ENCODE measurements at places on chromosomes 1 and 21.

GRCh38 chr1:94654459-94654858 lies 112.9 kb upstream of the F3 start:
- DNase-seq = no peak

DNA sequence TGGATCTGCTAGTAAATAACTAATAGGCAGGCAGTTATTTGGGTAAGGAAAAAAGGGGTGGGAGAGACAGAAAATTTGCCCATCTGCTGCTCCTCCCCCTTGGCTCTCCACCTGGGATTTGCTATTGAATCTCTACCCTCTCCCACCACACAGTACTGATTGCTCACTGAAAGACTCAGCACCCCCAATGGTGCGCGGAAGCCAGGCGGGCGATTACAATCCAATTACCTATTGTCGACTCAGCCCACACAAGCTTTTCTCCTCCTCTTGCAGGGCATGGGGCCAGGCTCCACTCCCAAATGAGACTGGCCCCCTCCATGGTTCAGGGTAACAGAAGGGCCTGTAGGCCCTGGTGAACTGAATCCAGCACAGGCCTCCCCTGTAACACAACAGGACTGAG lies 2.7 kb upstream of the HMGN2 start:
- peak; percentile 69 for DNase-seq

GRCh38 chr1:79895573-79895972 lies 889.0 kb upstream of the ADGRL4 start:
- no peak for DNase-seq

DNA sequence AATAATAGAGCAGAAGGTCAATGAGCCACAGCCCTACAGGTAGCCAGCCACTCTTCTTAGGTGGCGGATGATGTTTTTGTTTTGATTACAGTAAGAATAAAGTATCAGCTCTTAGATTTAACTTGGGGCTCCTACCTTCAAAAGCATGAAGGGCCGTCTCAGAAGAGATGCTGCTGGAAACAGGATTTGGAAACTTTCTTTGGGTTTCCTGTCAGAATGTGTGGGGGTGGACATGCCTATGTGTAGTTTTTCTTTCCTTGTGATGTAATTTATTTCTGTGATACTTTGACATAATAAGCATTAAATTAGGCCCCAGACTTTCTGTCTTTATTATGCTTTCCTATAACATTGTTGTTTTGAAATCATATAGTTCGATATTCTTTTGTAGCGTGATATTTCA lies 1.5 kb downstream of the RAP1A start:
- DNase-seq = no peak

DNA sequence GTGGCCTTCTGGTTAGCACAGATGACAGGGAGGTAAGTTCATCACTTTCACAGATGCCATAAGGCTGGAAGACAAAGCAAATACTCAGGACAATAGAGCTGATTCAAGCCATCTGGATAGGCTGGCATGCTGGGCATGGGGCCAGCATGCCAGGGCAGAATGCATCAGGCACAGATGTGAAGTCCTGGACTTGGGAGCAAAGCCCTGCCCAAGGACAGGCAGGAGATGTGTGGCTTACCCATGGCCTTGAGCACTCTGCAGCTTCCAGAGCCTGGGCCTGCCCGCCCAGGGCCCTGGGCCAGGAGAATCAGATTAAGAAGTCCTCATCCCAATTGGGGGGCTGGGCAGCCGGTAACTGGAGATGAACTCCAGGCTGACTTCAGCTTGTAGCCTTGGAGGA lies 135.7 kb upstream of the ZC3H12A start:
- peak; percentile 59 for DNase-seq

DNA sequence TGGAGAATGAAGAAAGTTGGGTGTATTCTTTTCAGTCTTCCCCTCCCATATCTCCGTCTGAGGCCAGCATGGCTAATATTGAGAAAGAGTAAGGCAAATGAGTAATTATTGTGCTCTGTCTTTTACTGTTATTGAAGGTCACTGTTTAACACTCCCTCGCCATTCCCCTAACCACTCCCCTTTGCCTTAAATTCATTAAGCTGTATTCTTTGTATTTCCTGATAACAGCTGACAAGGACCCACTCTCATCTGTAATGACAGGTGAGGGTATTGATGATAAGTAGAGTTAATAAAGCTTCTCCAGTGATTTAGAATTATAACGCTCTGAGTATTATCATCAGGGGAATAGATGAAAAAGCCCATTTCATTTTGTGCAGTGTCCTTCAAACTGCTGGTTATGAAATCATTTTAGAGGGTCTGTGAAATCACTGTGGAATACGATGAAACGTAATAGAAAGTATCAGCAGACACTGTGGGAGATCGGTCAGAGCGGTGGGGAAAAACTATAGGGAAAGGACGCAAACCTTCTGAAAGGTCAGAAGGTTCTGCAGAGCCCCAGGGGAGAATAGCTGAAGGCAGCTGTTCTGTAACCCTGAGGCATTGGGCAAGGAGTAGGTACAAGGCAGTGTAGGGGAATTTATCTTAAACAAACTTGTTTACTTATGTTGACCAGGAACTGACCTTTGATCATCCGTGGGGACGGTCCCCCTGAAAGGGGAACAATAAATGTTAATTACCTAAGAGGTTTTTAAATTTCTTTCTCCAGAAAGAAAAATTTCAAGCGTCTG lies 46.3 kb upstream of the CACYBP start:
- DNase-seq = no peak

DNA sequence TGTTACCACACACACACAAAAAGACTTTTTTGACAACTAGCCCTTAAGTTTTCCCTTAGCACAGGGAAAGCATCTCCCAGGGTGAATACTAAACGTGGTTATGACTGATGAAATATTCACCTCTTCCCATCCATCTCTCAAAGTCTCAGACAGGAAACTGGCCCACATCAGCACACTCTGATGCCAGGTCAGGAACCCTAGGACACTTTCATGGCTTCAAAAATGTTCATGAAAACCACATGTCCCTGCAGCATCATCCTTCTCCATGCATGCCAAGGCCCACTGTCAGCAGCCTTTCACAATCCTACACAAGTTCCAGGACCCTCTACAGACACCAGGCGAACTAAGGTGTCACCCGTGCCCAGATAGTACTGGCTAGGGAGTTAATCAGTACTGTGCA lies 68.7 kb downstream of the DNTTIP2 start:
- no peak for DNase-seq

DNA sequence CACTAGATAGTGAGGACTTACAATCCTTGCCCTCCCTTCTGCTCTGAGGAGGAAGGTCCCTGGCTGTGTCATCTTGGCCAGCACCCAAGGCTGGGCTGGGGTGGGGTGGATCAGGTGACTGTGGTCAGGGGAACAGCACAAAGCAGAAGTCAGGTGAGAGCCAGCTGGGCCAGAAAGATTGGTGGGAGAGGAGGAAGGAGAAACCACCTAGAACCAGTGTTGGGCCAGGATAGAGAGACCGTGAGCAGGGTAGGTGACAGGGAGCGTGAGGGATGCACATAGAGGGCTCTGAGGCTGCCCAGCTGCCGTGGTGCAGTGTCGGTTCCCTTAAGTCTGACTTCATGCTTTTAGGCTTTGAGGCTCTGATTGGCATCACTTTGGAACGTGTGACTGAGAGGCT lies 22.7 kb downstream of the NCF2 start:
- DNase-seq = peak; percentile 9

DNA sequence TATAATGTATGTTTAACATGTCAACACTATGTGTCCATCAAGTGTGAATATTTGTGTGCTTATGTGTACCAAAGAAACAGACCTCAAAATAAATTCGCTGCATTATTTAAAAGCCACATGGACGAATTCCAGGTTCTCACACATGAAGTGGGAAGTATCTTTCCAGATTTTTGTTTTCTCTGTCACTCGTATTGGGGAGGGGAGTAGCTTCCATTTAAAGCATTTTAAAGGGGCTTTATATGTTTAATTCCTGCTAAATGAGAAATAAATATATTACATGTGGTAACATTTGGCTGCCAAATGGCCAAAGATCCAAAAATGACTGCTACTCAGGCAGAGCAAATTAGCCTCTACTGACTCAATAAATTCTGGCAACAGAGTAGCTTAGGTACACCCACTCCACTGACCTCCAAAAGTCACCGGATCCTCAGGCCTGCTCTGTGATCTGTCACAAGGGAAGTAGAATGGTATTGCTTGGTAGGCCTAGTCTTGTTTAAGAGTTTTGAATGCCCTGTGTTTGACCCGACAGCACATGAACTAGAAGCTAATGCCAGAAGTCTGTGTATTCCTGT lies 178.1 kb downstream of the ZP4 start:
- DNase-seq = no peak

GRCh38 chr1:228514421-228514820 lies 27.2 kb downstream of the RNF187 start:
- no peak for DNase-seq

GRCh38 chr1:53129891-53130597 lies 12.4 kb downstream of the SLC1A7 start:
- no peak for DNase-seq

- DNase-seq = no peak
Measured at GRCh38 chr21:45971616-45972352, 9.8 kb upstream of the COL6A1 start.

GRCh38 chr1:232990176-232991128 lies 40.0 kb downstream of the NTPCR start:
- DNase-seq = no peak

DNA sequence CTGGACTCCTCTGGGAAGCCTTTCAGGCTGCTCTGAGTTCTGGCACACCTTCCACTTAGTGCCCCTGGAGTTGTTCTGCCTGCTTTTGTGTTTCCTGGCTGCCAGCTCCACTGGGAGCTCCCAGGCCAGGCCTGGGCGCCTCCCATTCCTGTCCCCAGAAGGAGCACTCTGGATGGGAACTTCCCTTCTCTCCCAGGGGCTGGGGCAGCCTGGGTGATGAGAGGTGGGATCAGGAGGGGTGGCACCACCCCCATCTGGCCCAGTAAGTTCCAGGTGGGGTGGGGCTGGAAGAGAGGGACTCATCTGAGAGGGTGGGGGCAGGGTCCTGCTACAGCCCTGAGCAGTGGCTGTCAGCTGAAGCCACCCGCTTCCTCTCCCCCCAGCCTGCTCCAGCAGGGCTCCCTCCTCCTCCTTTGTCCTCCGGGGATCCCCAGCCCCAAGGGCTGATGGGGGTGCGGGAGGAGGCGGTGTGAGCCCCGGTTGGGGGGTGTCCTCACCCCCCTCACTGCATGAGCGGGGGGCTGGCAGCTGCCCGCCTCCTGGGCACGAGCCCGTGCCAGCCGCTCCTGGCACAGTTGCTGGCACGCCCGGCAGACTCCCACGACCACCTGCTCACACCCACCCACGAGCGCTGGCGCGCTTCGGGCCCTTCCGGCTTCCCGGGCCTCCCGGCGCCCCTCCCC lies 4.7 kb downstream of the FOXO6 start:
- peak; percentile 90 for DNase-seq

DNA sequence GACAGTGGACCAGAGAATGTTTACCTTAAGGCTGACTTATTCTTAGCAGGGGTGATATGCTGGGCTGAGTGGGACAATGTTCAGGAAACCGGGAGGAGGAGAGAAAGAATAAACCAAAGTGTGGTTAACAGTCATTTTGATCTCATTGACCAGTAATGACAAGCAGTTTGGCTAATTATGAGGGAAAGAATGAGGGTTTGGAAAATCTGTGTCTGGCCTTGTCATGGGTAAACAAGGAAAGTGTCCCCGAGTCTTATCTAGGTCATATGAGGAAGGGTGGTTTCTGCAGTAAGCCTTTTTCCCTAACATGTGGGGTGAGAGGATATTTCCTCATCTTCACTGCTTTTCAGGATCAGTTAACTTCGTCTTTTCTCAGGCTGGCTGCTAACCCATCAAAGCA lies 155.0 kb downstream of the TPR start:
- no peak for DNase-seq

GRCh38 chr1:161166669-161167548 lies 683 bp downstream of the PPOX start:
- DNase-seq = no peak

DNA sequence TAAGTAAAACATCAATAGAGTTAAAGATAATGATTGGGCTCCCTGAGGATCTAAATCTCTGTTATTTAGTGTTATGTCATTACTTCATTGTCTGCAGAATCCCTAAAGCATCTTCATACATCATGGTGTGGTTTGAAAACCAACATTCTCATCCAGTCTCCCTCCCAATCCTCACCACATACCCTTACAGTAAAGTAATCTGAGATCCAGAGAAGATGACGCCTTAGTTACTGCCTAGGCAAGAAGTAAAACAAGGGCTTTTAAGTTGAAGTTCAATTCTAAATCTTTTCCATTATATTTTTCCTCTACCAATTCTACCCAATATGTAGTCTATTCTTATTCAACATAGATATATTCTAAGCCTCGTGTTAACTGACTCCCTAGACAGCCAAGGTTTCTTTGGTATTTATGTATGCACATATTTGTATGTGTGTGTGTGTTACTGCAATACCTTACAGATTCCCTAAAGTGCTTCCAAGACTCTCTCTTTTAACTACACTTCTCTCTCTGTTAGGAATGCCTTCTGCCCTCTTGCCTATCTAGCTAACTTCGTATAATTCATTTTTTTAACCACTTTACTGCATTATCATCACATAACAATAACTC lies 17.3 kb downstream of the DPH5 start:
- no peak for DNase-seq

DNA sequence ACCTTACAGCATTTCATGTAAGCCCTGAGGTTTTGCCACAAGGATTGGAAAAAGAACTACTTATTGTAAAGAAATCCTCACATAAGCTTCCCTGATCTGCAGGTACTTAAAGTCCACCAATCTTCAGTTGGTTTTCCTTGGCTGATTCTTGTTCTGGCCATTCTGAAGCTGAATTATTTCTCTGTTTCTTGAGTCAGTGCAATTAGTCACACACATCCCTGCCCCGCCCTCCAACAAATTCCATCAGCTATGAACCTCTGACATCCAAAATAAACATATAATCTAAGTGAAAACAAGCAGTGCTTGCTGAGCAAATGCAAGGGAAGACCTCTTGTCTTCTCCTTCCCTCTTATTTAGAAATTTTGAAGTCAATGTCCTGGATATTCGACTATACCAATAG lies 8.2 kb upstream of the FNDC7 start:
- DNase-seq = no peak

DNA sequence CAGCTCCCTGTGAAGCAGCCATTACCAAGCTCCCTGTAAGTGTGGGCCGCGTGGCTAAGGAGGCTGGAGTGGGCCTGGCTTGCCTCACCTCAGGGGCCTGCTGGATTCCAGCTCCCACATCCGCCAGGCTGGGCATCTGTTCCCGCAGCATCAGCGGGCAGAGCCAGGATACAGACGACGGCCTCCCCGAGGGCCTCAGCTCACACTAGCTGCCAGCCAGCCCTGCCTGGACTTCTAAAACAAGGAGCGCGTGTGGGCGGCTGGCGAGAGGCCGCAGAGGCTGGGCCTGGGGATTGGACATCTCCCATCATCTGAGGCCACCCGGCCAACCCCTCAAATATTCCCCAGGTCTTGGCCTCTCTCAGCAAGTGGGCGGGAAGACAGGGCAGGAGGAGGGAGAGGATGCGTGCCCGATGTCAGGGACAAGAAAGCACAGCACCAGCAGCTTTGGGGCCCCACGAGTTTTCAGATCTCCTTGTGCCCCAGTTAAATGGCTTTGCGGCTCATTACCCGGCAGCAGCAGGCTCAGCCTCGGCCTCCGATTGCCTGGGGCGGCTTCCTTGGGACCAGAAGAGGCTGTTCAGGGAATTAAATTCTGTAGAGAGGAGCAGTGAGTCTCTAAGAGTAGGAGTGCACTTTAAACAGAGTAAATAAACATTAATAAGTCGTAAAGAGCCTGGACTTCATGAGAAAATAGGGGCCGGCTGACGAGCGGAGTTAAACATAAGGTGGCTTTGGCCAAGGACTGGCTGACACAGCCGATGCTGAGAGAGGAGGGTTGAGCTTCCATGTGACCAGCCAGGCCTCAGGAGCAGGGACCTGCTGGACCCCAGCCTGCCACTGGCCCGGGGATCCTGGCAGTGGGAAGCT lies 208.9 kb upstream of the C1orf174 start:
- DNase-seq = no peak

Data from NCI-H446 (cell line).